ENCODE measurements at places on chromosomes 11 and 22.
A peak's percentile ranks its signal among the peaks of the same experiment; 100 is the strongest.

DNA sequence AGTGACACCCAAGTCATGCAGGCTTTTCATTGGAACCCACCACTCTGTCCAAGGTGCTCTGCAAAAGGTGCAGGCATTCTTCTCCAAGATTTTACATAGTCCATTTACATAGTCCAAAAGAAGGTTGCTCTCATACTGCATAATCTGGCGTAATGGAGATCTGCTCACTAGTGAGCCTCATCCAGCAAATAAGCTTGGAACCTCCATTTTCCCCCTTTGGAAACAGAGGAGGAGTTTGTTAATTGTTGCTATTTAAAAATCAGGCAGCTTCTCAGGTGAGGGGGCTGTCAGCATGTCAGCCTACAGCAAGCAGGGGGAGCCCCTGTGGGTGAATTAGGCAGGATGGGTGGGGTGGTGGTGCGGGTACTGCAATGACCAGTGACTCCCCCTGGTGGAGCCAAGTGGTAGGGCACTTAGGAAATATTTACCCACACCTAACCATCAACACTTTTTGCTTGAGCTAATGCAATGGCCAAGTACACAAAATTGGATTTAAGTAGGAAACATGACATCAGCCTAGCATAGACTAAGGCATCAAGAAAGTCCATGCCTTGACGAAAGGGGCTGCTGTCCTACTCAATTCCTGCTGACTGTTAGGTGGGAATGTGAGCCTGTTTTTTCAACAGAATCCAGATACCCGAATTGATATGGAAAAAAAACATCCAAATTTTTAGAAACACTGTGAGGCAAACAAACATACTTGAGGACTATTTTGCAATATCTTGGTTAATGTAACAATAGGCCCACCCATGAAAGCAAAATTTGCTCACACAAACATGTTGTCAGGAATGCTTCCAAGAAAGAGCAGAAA lies 64.5 kb downstream of the AMBRA1 start:
- peak; percentile 69 for DNase-seq

- DNase-seq: no peak
Measured at GRCh38 chr11:57387289-57388030, 3.0 kb downstream of the PRG2 start.

GRCh38 chr22:30874431-30875370 lies 93.9 kb downstream of the MORC2 start:
- DNase-seq: no peak

DNA sequence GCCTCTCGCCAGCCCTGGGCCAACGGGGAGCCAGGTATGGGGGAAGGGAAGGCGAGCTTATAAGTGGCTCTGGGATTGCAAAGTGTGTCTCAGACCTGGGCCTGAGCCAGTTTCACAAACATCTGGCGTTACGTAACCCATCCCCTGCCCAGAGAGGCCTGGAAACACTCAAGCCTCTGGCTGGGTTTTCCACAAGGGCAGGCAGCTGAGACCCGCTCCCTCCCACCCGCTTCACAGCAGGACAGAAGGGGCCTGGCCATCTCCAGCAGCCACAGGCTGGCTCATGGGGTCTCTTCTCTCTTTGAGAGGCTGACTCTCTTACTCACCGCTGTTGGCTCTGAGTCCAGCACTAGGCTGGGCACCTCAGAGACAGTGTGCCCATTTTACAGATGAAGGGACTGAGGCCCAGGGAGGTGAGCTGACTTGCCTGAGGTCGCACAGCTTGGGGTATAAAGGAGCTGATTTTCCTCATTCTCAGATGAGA lies 44.5 kb downstream of the TRIOBP start:
- DNase-seq: no peak

GRCh38 chr22:38725900-38726655 lies 20.3 kb downstream of the GTPBP1 start:
- no peak for DNase-seq

- no peak for DNase-seq
Measured at GRCh38 chr22:26134654-26135330, 34.5 kb upstream of the SEZ6L start.
